Renal cortex interstitium (tissue), 15 donors: ENCODE measurements at places on chromosomes 2 and 18. TPM values are rescaled to one million over a fixed set of nuclear protein-coding genes. Genes with fewer than 3 reads are reported as not detected.
A peak's percentile ranks its signal among the peaks of the same experiment; 100 is the strongest.

GALNT1 gene
- polyA plus RNA-seq: 55.9 TPM

MAB21L4 gene
- polyA plus RNA-seq: 9.7 TPM

CXCR1 gene
- polyA plus RNA-seq: 0.06 TPM

GRCh38 chr2:215624423-215624829, 188.6 kb upstream of the FN1 start:
- DNase-seq: peak; percentile 41

DNA sequence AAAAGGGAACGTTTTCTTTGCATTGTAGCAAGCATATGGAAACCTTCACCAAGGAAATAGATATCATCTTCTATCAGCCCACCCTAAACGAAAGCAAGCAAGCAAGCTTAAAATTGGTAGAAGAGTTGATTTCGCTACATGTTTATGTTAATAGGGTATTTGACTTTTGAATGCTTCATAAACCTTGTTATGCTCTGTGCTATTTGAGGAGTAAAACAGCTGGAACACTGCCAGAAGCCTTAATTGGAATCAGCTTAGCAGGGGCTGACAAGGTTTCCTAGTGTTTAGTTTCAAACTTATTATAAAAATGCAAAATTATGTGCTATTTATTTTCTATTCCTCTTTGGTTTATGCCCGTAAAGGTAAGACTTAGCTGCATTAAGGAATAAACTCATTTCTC, 70.6 kb upstream of the LINC00305 start:
- peak; percentile 65 for DNase-seq

DNA sequence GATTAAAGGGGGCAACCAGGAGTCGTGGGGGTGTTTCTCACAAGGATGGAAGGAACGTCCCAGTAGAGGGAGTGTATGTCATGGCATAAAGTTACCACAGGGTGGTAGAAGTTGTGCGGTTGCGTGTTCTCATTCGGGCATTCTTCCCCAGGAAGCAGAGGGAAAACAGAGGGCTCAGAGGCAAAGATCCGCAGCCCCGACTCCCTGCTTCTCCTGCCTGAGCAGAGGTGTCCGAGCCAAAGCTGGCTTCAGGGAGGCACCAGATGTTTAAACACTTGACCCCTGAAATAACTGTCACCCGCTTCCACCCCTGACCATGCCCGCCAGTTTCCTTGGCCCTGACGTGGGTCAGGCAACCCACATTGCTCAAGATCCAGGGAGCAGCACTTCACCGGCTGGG, 83.7 kb downstream of the EN1 start:
- DNase-seq: no peak

GRCh38 chr18:6593142-6593885, 136.2 kb upstream of the ARHGAP28 start:
- DNase-seq: no peak

DNA sequence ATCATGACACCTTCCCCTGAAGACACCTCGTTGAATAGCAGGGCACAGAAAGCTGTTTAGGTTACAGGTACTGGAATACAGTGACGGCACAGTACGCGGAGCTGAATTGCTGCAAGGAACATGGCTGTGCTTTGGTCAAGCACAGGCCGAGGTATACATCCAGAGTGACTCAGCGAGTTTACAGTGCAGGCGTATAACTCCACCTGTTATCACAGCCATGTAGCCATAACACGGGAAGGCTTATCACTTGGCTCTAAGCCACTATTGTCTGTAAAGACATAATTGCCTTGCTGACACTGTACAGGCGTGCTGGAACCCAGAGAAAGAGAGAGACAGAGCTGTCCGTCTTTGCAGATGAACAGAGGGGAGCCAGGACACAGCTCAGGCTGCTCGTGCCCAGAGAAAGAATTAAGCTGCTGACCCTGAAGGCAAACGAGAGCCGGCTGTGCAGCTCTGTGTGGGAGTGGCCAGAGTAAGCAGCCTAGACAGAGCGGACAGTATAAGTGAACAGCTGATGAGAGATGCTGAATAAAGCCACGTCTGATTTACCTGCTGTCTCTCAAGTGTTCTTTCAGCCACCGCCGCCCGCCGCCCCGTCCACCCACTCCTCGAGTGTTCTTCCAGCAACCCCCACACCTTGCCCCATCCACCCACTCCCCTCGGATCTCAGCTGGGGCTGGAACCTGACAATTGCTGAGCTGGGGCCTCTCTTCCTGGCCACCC, 87.3 kb upstream of the PPP1CB start:
- peak; percentile 73 for DNase-seq
